ENCODE measurements at places on chromosomes 13 and 19.

GRCh38 chr13:111531505-111531904 is 211.1 kb downstream of the TEX29 start:
- DNase-seq: no peak

- no peak for DNase-seq
Measured at GRCh38 chr13:37225414-37226070, 120.1 kb upstream of the CSNK1A1L start.

GRCh38 chr19:2453431-2454025 is 3.2 kb downstream of the LMNB2 start:
- DNase-seq: no peak

GRCh38 chr13:57946361-57946760 is 314.8 kb downstream of the PCDH17 start:
- DNase-seq: no peak

- peak; percentile 7 for DNase-seq
Measured at GRCh38 chr19:44356383-44357111, at the start of gene ZNF112. Gene ZNF112 (minus strand): TSS chr19:44356680. CDS start chr19:44340539, 16,141 bp downstream.
